ENCODE measurements at places on chromosomes 1 and 21. TPM values are rescaled to one million over a fixed set of nuclear protein-coding genes. Genes with fewer than 3 reads are reported as not detected.

Gene CELA3B
- 0.70 TPM for total RNA-seq

DNA sequence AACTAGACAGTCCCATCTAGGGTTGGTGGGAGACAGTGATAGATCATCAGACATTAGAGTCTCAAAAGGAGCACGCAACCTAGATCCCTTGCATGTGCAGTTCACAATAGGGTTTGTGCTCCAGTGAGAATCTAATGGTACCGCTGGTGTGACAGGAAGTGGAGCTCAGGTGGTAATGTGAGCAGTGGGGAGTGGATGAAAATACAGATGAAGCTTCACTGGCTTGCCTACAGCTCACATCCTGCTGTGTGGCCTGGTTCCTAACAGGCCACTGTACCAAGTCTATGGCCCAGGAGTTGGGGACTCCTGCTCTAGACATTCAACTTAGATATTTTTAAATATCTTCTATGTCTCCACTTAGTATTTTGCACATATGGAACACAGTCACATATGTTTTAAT, 231.1 kb upstream of the NRIP1 start:
- DNase-seq = no peak

Gene SH2D1B
- total RNA-seq = 0.93 TPM

GRCh38 chr1:203451836-203452784, 23.5 kb upstream of the PRELP start:
- no peak for DNase-seq

GRCh38 chr21:33135925-33136324, 66.0 kb downstream of the OLIG1 start:
- no peak for DNase-seq

Data from mucosa of descending colon (tissue), 3 donors.